ENCODE measurements at places on chromosomes 6 and 20. TPM values are rescaled to one million over a fixed set of nuclear protein-coding genes. Genes with fewer than 3 reads are reported as not detected.

DNA sequence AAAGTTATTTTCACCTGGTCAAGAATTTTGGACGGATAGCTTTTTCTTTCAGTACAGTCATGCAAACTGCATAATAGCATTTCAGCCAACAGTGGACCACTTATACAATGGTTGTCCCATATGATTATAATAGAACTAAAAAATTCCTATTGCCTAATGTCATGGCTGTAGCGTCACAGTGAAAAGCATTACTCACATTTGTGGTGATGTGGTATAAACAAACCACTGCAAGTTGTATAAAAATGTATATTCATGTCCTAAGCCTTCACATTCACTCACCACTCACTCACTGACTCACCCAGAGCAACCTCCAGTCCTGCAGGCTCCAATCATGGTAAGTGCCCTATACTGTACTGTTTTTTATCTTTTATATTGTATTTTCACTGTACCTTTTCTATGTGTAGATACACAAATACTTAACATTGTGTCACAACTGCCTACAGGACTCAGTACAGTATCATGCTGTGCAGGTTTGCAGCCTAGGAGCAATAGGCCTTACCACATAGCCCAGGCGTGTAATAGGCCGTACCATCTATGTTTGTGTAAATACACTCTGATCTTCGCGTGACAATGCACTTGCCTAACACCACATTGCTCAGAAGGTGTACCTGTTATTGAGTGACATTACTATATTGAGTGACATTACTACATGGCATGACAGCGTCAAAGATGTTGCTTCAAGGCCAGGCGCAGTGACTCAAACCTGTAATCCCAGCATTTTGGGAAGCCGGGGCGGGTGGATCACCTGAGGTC, 17.9 kb downstream of the ABHD12 start:
- no peak for DNase-seq

- DNase-seq: no peak
Observed at GRCh38 chr6:133817460-133818047, 71.4 kb upstream of the TCF21 start.

CCN6 gene
- not detected for total RNA-seq

DNA sequence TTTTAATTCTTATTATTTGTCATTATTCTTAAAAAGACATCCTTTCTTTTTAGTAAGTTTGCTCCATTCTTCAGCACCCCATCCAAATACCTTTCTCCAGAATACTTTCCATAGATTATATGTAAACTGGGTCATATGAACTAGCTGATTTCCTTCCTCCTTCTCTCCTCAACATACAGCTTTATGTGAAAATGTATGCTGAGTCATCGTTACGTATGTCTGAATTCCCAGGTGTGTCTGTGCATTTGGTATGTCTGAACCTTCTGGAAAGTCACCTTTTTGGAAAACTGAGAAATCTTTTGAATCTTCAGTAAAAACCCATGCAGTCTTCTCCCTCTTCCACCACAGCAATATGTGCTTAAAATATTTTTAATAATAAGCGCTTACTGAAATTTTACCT, 264.5 kb downstream of the EYA4 start:
- no peak for DNase-seq

LRRC73 gene
- total RNA-seq: 0.38 TPM

DNA sequence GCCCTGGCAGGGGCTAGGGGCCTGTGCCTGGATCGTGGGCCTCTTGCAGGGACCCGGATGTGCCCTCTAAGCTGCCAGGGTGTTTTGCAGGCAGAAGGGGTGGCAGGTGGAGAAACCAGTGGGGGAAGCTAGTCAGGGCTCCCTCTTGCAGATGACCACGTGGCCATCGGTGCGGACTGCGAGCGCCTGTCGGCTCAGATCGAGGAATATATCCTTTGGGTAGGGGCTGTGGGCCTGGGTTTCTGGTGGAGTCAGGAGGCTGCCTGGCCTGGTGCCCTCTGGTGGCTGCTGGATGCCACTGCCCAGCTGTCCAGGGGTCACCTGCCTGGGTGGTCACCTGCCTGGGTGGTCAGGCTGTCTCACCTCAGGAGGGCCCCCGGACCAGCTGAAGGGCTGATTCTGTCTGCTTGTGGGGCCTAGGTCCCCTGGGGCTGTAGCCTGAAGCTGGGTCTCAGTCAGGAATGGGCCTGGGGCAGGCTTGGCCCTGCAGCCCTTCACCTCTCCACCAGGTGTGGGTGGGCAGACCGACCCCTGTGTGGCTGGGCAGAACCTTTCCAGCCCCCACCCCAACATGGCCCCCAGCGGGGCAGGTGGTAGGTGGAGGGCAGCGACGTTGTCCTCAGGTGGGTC, 6.7 kb downstream of the TCEA2 start:
- no peak for DNase-seq

PAX1 gene
- total RNA-seq: 2.0 TPM

DNA sequence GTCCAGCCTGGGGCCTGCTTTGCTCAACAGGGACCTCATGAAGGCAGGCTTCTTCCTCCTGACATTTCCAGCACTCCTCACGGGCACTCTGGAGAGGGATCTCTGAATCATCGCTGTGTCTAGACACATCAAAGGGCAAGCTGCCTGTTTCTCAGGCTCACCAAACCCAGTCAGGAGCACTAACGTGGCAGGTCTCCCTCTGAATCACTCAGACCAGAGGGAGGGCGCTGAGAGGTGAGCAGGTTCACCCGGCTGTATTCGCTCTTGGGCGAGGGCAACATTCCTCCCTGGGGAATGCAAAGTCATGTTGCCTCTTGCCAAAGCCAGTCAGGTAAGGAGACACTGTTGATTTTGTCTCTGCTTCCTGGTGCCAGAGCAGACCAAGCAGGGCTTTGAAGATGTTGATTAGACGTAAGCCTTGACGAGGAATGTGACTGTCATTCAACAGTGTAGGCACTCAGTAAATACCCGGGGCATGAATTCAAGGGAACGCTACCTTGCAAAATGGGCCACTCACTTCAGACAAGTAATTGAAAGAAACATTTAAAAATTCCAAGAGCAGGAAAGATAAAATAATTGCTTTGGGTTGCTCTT, 50.1 kb downstream of the CYP24A1 start:
- DNase-seq: no peak

MCM8 gene
- total RNA-seq: 7.2 TPM

TRIM15 gene
- total RNA-seq: not detected

DNA sequence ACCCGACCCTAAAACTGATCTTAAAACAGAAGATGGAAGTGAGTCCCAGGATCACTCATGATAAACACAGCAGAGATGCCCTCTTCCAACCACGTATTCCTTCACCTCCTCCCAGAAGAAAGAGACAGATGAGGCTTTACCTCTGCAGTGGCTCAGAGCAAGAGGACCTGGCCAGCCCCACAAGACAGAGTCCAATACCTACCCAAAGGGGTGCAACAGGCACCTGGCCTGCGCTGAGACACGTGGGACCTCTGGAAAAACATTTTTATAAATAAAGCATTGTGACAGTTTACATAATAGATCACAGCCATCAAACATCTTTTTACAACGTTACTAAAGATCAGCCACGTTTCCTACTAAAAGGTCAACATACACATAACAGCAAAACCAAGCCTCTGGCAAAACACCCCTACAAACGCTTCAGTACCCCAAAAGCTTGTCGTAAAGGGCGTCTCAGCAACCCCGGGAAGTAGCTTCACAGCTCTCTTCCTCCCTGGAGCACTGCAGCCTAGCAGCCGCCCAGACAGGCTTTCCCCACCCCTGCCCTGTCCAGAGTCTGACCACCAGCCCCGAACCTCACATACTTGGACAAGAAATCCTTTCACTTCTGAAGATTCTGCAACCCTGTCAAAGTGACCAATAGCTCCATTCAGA, 2.9 kb downstream of the TAF4 start:
- no peak for DNase-seq

GRCh38 chr20:32358632-32358882, 426 bp downstream of the ASXL1 start:
- no peak for DNase-seq

DNA sequence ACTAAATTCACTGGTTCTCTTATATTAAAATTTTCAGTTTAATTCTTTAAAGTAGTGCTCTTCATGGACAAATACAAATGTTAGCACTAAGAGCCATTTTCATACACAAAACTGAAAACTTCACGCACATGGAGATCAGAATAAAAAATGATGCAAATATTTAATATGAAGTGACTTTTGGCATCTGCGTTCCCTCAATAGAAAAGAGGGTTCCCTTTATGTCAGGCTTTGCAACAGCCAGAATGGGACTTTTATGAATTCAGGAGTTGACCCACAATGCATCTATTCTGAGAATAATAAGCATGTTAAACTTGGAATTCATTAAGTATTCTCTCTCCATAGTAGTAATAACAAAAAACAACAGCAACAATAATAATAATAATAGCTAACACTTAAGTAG, 125.8 kb downstream of the INSM1 start:
- DNase-seq: no peak

DNA sequence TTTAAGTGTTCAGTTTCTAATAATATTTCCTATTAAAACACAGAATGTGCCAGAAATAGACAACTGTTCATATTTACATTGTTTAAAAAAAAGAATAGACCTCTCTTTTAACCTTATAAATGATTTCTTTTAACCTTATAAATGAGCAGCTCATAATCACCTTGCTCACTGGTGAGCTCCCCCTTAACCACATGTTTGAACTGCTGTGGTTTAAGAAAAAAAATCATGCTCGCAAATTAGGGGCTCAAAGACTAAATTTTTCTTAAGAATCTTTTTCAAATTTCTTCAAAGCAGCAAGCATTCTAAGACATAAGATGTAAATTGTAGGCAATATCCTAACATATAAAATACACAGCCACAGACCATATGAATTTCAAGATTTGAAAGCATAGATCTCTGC, 32.8 kb downstream of the FAM8A1 start:
- no peak for DNase-seq

DNA sequence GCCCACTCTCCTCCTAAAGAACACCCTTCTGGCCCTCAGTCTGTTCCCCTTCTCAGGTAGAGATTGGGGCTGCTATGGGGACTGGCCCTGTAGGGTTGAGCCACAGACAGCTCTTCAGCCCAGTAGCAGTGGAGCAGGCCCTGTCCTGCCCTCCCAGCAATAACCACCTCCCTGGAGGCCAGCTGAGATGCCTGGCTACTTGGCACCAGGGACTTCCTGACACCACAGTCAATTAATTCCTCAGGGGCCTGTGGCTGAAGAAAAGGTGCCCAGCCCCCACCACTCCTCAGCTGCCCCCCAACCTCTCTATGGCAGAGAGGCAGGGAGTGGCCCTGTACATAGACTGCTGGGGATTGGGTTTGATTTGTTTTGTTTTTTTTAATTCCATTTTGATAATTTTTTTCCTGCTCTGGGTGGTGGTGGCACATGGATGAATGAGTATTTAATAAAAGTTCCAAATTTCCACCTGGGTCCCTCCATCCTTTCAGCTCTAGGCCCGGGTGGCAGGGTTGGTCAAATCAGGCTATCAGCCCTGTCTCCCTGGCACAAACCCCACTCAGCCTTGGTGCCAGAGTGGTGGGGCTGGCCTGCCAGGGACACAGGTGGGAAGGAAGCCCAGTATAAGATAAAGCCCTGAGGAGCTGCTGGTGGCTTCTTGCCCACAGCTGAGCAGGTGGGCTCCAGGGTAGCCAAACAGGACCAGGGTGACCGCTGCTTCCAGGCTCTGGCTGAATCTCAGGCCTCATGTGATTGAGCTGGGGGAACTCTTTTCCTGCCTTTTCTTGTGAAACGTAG, 1.9 kb upstream of the DEF6 start:
- DNase-seq: no peak

FNDC1 gene
- 0.06 TPM for total RNA-seq

MACROD2 gene
- 3.8 TPM for total RNA-seq

MUC21 gene
- total RNA-seq: 945 TPM

DNA sequence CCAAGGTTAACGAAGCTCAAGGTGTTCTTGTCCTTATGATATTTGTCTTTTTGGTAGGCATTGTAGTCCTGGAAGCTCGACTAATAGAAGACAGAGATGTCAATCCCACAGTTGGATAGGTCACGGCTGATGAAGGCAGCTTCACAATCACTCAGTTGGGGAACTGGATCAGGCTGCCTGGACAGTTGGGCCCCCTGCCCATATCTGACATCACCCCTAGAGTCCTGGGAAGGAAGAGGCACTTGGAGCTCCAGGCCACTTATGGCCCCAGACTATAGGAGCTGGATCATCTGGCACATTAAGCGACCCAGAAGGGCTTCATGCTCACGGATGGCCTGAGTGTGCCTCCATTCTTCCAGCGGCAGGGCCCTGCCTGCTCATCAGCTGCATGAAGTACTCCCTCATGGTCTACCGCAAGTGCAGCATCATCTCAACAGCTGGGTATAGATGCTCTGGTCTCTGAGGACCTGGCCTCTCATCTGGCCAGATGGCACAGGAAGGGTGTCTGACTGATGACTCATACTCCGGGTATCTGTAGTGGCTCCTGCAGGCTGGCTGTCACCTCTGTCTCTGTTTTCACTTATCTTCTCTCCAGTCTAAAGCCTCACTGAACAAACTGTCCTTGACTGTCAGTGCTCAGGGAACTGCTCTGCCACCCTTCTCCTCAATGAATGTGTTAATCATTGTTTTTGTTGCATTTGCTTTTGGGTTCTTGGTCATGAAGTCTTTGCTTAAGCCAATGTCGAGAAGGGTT, 29.2 kb upstream of the SSR1 start:
- DNase-seq: no peak

SDC4 gene
- 174 TPM for total RNA-seq

Data from esophagus squamous epithelium (tissue), 5 donors.